CD4-positive, alpha-beta T cell treated with Interleukin-1 beta for 1 hour (primary cell): ENCODE measurements at places on chromosomes 11 and 22.

GRCh38 chr11:6925636-6926207, 504 bp upstream of the ZNF215 start:
- no peak for DNase-seq

DNA sequence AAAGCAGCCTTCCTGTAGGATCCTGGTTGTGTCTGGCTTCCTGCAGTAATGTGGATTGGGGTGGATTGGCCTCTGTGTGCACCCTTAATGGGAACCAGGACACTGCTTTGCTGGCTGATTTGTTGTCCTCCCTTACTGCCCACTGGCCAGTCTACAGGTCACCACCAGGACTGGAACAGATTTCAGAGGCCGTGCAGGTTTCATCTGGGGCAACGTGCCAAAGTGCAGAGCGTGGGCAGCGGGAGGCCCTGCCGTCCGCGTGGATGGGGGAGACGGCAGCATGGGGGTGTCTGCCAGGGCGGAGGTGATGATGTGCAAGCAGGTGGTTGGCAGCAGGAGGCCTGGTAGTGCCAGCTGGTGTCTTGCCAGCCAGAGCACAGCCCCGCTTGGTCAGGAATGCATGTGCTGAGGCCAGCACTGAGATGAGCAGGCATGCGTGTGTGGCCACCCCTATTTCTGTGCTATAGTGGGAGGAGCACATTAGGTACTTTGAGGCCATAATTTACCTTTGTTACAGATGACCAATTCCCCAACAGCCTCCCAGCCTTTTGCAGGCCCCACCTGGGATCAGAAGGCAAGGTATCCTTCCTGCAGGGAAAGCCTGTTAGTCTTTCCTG, 24.3 kb downstream of the BCR start:
- DNase-seq, result no peak

GRCh38 chr11:15289723-15290122, 175.0 kb downstream of the INSC start:
- no peak for DNase-seq

GRCh38 chr11:127738771-127739286, 738.3 kb upstream of the KIRREL3 start:
- DNase-seq, result no peak

- no peak for DNase-seq
Measured at GRCh38 chr11:70769521-70769920, 371.2 kb downstream of the CTTN start.

- no peak for DNase-seq
Measured at GRCh38 chr11:19912958-19913892, 200.6 kb downstream of the NAV2 start.

GRCh38 chr22:44500599-44500998, 2.6 kb upstream of the RTL6 start:
- no peak for DNase-seq

DNA sequence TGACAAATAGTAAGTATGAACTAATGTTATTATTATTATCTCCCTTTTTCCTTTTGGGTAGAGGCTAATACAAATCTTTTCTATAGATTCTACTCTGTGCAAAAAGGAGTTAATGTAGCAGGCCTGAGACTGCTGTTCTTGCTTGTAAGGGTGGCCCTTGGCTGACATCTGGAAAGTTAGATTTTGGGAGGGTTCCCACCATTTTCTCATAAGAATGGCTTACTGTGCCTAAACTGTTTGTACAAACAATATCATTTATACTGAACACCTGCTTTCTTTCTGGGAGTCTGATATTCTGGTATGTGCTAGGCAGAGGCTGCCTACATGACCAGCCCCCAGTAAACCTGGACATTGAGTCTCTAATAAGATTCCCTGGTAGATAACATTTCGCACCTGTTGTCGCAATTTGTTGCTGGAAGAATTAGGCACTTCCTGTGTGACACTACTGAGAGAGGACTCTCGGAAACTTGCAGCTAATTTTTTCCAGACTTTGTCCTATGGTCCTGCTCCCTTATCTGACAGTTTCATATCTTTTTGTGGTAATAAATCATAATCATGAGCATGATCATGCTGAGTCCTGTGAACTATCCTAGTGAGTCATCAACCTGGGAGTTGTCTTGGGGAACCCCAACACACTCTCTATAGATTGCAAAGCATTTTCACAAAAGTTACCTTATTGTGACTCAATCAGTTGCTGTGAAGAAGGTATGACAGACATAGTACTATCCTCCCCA, 257.7 kb upstream of the CCDC90B start:
- DNase-seq, result no peak

- DNase-seq, result no peak
Measured at GRCh38 chr11:69130654-69131053, 25.1 kb upstream of the SMIM38 start.

DNA sequence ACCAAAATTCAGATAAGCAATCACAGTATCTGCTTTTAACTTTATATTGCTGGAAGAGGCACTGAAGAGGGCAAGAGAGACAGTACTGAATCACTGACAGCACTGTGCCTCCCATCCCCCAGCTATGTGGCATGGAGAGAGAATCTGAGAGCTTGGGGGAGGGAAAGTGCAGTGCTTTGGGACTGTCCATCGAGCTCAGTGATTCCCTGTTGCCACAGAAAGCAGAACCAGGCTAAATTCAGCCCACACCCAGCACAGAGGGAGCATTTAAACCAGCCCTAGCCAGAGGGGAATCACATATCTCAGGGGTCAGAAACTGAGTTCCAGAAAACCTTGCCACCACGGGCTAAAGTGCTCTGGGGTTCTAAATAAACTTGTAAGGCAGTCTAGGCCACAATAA, 44.3 kb downstream of the KCNQ1 start:
- no peak for DNase-seq

GRCh38 chr22:25753252-25753651, 11.3 kb downstream of the MYO18B start:
- no peak for DNase-seq

DNA sequence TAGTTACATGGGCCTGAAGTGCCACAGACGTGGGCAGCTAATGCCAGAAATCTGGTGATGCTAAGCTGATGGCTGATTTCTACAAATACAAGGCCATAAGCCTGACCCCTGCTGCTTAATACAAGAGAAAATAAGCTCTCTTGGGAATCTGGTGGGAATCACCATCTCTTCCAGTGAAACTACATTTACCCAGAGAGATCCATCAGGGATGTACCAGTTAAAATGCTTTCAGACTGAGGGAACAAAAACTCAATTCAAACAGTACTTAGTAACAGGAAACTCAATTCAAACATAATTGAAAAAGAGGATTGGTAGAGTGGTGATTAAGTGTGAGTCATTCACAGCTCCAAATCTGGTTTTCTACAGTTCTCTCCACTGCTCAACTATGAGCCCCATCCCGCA, 1.7 kb upstream of the CAVIN3 start:
- DNase-seq, result no peak

- no peak for DNase-seq
Measured at GRCh38 chr11:36270701-36271100, 18.5 kb downstream of the COMMD9 start.

- no peak for DNase-seq
Measured at GRCh38 chr11:134642206-134642605, 230.2 kb upstream of the B3GAT1 start.

- no peak for DNase-seq
Measured at GRCh38 chr11:35061516-35062440, 77.2 kb upstream of the CD44 start.

DNA sequence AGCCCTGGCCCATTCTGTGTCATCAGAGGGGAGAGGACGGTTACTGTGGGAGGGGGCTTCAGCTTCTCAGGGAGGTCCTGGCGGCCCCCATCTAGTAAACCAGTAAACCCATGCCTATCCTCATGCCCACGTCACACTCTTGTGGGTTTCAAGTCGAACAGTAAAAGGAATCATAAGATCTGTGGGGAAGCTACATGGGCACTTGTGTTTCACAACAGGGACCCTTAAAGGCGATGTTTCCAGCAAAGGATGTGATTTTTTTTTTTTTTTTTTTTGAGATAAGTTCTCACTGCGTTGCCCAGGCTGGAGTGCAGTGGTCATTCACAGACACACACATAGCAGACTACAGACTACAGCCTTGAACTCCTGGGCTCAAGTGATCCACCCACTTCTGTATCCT, 9.2 kb upstream of the PARVG start:
- no peak for DNase-seq

GRCh38 chr11:1168256-1168655, 10.5 kb downstream of the MUC5AC start:
- DNase-seq, result no peak

DNA sequence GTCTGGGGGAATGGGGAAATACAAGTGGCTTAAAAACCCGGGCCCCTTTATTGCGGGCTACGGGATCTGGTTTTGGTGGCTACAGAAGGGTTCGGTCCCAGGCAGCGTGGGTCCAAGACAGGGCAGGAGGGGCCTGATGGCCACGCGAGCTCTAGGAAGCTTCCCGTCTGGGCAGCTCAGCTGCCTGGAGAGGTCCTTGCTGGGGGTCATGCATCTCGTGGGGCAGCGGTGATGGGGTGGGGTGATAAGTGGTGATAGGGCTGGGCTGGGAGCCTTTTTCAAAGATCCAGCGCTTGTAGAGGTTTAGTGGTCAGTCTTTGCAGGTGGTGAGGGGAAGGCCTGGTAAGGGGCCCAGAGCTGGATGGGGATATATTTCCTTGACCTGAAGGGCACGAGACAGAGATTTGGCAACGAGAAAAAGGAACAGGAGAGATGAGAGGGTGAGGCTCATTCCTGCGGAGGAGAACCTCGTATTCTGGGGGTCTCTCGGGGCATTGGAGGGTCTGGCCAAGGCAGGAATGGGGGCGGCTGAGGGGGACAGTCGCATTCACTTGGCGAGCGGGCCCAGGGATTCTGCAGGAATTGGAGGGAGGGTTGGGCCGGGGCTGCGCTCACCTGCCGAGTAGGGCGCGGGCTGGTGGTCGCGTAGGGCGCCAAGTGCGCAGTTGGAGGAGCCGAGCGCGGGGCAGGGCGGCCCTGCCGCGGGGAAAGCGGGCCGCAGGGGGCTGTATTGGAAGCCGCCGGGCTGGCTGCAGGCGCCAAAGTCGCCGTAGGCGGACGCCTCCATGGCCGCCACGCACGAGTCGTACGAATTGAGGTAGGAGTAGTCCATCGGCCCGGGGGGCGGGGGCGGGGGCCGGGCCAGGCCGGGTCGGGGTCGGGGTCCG, 560 bp downstream of the PHOX2A start:
- no peak for DNase-seq

DNA sequence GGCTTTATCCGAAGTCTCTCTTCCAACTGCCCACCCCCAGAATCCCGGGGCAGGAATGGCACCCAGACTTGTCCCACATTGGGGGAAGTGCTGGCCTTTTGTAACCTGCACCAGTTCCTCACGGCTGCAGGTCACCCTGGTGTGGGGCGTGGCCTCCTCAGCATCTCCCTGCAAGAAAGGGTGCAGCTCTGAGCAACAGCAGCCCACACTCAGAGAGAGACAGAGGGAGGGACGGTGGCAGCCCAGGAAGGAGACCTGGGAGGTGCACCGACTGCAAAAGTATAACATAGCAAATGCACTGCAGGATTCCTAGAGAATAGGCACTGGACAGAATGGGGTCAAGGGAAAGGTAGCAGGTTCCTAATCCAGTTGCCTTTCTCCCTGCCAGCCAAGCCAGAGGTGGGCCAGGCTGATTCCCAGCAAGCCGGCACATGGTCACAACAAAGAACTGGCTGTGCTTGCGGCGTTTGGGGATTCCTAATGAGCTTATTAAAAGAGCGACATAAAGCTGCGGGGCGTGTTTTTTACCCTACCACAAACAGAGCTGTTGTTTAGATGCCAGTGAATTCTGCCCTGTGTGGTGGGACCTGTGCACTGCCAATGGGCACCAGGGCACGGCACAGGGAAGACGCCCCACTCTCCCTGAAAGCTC, 18.2 kb upstream of the IGSF9B start:
- no peak for DNase-seq

- no peak for DNase-seq
Measured at GRCh38 chr11:120043328-120043945, 94.5 kb downstream of the TRIM29 start.

GRCh38 chr11:40104941-40105550, 1354.4 kb downstream of the LRRC4C start:
- DNase-seq, result no peak

DNA sequence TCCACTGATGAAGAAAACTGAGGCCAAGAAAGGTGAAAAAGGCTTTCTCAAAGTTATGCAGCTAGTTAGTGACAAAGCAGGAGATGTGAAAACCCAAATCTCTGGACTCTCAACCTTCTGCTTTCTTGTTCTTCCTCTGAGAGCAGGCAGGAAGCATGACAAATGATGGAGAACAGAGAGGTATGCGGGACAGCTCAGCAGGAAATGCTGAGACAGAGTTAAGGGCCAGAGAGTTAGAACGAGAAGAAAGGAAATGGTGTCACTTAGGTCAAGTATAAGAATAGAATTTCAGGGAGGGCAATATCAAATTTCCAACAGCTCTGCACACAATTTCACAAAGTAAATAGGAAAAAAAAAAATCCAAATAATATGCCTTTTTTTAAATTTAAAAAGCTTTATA, 67.6 kb upstream of the ARHGAP42 start:
- DNase-seq, result no peak

GRCh38 chr22:42174062-42174461, 43.5 kb upstream of the CYP2D6 start:
- no peak for DNase-seq

- DNase-seq, result no peak
Measured at GRCh38 chr22:32562401-32562800, 87.8 kb downstream of the FBXO7 start.

DNA sequence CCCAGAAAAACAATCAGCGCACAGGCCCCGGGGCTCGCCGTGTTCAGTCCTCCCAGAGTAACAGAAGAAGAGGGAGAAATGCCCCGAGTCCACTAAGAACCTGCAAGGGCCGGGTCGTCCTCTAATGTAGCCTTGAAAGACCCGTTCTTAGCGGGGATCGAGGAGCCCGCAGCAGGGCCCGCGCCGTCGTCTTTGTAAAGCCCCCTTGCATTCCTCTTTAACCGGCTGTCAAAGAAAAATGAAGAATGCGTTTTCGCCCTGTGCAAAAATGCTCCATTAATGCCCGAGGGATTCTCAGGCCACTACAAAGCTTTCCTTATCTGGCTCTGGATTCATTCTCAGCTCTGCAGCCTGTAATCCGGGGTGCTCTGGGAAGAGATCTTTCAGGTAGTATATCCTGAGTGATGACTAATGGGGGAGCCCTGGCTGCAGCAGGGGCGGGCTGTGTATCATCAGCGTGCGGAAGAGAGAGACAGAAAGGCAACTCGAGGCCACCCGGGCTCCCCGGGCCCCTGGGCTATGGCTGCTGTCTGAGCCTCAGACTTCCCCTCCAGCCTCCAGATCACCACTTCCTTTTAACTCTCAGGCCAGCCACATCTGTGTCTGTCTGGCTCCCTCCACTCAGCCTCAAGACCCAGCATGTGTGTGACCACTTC, 78.2 kb downstream of the FBLN1 start:
- DNase-seq, result no peak
